CMK (cell line): ENCODE measurements at places on chromosomes 16 and 17.

DNA sequence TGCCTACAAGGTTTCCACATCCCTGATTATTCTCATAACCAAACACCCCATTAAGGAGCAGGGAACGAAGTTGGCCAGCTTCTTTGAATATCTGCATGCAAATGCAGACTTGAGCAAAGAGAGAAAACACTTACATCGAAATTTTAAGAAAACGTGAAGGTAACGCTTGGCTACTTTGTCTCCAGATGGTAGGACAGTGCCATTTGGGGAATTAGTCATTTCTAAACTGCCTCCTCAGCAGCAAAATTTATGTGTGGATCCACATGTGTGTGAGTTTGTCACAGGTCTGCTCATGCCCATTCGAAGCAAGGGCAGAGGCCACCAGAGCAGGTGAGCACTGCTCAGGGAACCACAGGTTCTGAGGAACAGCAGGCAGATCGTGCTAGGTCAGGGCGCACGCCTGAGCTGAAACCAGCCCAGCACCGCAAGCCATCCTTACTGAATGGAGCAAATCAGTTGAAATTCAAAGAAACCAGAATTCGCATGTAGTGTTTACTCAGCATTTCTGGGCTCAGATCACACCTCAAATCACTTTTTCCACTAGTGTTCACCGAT lies 80.1 kb downstream of the SOCS1 start:
- DNase-seq: no peak

- no peak for DNase-seq
Measured at GRCh38 chr16:31386157-31386984, 6.8 kb upstream of the ITGAD start.

GRCh38 chr16:7150230-7150629 lies 182.4 kb upstream of the RBFOX1 start:
- DNase-seq: no peak

- DNase-seq: no peak
Measured at GRCh38 chr16:68473358-68474070, 25.2 kb upstream of the SMPD3 start.

- no peak for DNase-seq
Measured at GRCh38 chr17:34006126-34006525, 249.0 kb upstream of the CCL2 start.

DNA sequence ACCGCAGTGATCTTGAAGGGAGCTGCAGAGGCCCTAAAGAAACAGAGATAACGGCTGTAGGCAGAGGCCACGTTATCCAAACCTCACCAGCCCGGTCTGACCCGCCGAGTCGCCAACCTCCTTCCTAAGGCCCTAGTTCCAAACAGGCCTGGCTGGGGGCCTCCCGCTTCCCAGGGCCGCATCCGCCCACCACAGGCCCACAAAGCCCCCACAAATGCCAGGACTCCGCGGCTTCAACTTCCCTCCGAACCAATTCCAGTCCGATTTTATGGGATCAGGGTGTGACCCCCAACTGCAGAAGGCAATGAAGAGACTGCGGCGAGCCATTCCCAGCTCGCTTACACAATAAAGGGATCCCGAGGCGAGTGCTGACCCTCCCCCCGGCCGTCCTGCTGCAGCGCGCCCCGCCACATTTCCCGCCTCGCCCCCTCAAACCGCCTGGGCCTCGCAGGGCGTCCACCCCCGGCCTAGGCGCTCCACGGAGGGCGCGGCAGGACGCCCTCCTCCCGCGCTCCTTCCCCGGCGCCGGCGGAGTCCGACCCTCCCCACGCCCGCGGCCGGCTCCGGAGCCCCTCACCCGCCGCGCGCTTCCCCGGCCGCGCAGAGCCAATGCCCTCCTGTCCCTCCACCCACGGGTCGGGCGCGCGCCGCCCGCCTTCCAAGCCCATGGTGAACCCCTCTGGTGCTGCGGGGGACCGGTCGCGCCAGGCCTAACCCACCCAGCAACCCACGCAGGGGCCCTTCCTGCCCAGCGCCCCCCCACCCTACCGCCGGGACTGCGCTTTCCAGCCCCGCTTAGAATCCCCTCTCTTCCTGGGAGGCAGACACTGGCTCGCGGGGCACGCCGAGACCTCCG lies 926 bp downstream of the MYH10 start:
- DNase-seq: no peak

DNA sequence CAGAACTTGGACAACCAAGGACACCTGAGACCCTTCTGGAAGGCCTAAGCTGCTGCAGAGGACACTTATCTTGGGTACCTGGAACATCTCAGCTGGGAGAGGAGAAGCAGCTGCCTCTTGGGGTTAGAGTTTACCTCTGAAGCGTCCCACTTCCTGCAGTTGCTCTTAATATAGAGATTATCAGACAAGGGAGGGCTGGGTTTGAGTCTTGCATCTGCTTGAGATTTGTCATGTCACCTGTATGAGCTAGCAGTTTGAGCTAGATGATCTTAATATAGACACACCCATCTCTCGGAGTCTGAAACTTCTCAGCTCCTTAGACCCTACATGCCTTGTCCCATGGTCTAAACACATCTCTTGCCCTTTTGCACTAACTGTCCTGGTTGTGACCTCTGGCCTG lies 93.1 kb upstream of the CCL1 start:
- no peak for DNase-seq

DNA sequence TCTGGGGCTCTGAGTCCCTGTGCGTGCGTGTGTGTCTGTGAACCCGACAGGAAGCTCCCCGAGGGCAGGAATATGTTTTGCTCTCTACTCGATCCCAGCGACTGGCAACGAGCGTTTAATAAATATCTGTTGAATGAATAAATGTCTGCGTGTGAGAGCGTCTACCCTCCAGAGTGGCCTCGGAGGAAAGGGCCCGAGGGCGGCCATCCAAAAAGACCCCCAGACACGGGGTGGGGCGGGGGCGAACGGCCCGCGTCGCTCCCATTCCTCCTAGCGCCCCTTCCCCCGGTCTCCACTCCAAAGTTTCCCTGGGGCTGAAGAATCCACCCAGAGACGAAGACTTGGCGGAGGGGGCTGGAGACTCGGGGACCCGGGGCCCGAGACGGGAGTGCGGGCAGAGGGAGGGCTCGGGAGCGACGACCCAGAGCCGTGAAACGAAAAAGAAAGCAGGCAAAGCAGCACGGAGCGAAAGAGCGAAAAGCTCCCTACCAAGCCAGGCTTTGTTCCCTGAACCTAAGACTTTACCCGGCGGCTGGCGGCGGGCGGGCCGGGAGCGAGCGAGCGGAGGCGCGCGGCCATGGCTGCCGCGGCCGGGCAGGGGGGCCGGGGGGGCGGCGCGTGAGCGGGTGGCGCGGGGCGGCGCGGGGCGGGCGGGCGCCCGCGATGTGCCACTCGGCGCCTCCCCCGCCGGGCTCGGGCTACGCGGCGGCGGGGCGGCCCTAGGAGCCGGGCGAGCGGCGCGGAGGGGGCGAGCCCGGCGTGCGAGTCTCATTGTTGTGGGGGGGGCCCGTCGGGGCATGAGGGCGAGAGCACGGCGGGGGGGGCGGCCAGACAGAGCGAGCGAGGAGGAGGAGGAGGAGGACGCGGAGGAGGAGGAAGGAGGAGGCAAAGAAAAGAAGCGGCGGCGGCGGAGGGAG lies at the start of gene MLLT6:
TSS of gene MLLT6 (plus strand) at position 668 of the 917 bp plus-strand sequence. CDS start 360 bp downstream, outside the sequence.
- DNase-seq: no peak

- DNase-seq: no peak
Measured at GRCh38 chr17:39709319-39709997, 9.6 kb downstream of the ERBB2 start.

DNA sequence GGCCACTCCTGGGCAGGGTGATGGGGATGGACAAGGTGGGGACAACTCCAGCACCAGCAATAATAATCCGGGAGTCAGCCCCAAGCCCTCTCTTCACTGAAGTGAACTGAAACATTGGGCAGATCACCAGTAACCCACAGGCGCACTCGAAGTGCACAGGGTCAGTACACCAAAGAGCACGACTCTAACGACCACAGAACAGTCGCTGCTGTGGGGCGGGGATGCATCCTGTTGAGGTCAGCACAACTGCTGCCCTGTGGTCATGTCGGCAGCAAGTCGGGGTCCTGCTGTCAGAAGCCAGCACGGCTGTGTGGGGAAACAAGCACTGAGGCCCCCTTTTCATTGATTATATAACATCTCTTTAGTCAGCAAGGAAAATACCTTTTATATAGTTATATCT lies 14.6 kb downstream of the DNASE1 start:
- no peak for DNase-seq

DNA sequence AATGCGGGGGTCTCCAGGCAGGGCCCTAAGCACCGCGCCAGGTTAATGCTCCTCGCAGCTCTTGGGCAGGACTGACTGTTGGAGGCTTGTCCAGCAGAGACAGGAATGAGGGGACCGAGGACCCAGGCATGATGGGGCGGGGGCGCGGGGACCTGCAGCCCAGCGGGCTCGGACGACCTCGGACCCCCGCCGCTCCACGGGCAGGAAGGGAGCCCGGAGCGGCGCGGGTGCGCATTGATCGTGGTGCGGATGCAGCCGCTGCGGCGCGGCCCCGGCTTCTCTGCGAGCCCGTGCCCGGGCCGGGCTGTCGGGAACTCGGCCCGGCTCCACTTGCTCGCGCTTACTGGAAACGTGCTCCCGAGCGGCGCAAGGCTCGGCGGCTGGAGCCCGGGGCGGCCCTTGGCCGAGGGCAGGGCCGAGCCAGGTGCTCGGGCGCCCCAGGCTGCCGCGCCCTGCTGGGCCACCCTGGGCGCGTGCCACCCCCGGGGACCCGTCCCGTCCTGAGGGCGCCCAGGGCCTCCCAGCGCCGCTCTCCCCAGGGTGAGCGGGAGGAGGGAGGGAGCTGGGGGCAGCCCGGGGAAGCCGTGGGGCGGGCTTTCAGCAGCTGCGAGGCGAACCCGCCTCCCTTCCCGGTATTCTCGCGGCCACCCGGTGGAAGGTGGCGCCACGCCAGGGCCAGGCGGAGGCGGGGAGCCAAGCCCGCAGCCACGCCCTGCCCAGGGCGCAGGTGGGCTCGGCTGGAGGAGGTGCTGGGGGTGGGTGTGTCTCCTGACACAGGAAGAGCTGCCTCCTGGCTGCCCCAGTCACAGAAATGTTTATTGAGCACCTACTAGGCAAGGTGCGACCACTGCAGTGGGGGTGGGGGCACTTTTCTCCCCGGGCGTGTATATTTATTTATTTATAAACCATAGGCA lies 45.9 kb downstream of the SOCS3 start:
- DNase-seq: no peak

GRCh38 chr16:30664616-30665109 lies 6.4 kb downstream of the FBRS start:
- no peak for DNase-seq

- DNase-seq: no peak
Measured at GRCh38 chr17:266219-266618, 84.8 kb upstream of the DOC2B start.

DNA sequence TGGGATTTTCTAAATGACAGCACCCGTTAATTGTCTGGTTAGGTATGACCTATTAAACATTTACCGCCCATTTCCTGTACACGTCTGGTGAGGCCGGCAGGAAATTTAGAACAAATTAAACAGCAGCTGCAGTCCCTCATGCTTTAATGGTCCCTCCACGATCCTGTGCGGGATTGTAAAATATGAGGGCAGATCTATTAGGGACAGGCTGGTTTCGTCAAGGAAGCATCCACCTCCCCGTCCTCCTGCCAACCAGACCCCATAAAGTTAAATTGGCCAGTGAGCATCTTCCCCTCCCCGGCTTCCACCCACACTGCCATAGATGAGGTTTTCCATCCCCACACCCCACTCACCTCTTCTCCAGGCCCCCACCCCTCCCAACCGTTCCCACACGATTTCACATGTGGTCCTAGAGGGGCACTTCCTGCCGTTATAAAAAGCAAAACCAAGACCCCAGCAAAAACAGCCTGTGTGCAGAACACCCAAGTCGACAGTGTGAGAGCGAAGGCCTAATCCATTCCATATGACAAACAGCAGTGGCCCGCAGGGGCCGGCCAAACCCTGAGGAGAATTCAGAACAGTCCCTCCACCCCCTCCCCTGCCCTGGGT lies 331.9 kb downstream of the FOXL1 start:
- DNase-seq: no peak

DNA sequence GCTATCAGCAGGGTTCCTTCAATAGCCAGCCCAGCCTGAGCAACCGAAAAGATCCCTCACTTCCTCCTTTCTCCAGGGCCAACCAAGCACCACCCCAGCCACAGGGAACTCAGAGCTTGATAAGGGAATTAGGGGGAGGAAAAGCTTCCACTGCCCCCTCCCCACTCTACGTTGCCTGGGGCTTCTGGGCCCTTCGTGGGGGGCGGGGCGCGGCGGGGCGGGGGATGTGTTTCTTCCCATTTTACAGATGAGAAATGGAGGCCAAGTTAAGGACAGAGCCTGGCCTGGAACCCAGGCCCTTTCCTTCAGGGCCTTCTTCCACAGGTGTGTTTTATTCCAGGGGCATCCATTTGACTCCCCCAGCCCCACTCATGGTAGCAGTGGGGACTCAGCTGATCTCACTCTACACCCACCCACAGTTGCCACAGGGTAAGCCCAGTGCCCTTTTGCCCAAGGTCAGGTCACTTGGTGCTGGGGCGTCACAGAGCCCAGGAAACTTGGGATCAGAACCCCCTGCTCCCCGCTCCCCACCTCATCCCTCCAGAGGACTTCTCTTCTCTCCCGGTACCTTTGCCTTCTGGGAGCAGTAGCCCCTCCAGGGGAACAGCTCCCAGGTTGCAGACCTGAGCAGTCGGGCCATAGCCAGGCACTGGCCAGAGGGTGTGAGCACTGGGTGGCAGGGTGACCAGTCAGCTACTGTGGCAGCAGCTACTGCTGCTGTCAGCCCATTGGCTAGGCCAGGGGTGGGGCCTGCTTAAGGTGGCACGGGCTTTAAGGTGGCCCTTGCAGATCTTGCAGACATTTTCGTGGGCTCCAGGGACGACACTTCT lies at the start of gene LDHD:
TSS of gene LDHD (minus strand) at position 700 of the 830 bp plus-strand sequence. CDS start at position 640, 60 bp downstream.
- DNase-seq: no peak

GRCh38 chr16:57416084-57416483 lies 11.5 kb downstream of the CCL17 start:
- DNase-seq: no peak

- DNase-seq: no peak
Measured at GRCh38 chr16:53840456-53840855, 136.5 kb downstream of the FTO start.

DNA sequence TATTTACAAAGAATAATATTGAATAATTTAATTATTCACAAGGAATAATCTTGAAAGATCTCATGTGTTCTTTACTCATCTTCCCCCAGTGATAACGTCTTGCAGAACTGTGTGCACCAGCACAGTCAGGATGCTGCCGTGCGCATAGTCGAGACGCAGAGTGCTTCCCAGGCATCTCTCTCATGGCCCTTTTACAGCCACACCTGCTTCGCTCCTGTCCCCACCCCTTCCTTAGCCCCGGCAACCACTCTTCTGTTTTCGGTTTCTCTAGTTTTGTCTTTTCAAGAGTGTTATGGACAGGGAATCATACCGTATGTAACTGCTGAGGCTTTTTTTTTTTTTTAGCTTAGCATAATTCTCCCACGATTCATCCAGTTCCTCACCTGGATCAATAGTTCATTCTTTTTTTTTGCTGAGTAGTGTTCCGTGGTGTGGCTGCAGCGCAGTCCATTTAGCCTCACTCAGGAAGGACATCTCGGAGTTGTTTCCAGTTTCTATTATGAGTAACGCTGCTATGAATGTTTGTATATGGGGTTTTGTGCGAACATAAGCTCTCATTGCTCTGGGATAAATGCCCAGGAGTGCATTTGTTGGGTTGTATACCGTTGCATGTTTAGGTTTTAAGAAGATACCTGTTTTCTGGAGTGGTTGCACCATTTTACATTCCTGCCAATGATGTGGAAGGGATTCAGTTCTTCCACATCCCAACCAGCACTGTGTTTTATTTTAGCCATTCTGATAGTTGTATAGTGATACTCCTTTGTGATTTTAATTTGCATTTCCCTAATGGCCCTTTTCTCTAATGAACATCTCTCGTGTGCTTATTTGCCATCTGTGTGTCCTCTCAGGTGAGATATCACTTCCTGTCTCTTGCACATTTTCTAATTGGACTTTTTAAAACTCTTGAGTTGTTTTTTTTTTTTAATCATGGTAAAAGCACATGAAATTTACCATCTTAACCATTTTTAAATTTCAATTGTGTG lies 47.6 kb downstream of the SEC14L1 start:
- DNase-seq: no peak
